Colonic mucosa (tissue), 4 donors: ENCODE measurements at places on chromosomes 11 and 22. TPM values are rescaled to one million over a fixed set of nuclear protein-coding genes. Genes with fewer than 3 reads are reported as not detected.

SCUBE1 gene
- 5.6 TPM for total RNA-seq

BTG4 gene
- total RNA-seq = not detected

JAML gene
- total RNA-seq = 12.0 TPM

CCDC73 gene
- total RNA-seq = not detected

KCNJ5 gene
- total RNA-seq = 0.66 TPM

CNIH2 gene
- 0.67 TPM for total RNA-seq

SCGB1A1 gene
- total RNA-seq = not detected

PPFIBP2 gene
- 54.0 TPM for total RNA-seq

SCGB1D2 gene
- not detected for total RNA-seq

SLC22A25 gene
- total RNA-seq = not detected

SCARF2 gene
- 3.1 TPM for total RNA-seq

SELENOM gene
- 27.1 TPM for total RNA-seq

TLCD5 gene
- 0.62 TPM for total RNA-seq

TSGA10IP gene
- not detected for total RNA-seq

TNNI2 gene
- total RNA-seq = not detected

MMP13 gene
- not detected for total RNA-seq

HBB gene
- total RNA-seq = 113 TPM

ESAM gene
- total RNA-seq = 15.7 TPM

SESN3 gene
- 21.2 TPM for total RNA-seq

FBLN1 gene
- 65.5 TPM for total RNA-seq

PCNX3 gene
- 41.5 TPM for total RNA-seq

CTR9 gene
- 33.9 TPM for total RNA-seq

BLID gene
- total RNA-seq = not detected

SLC39A13 gene
- 14.3 TPM for total RNA-seq

FAM180B gene
- not detected for total RNA-seq

SNX32 gene
- total RNA-seq = 1.9 TPM

CARD16 gene
- 40.2 TPM for total RNA-seq

NFAM1 gene
- 0.64 TPM for total RNA-seq

KRTAP5-8 gene
- not detected for total RNA-seq

HBG1 gene
- total RNA-seq = 5.7 TPM

LRRC74B gene
- not detected for total RNA-seq

PNPLA5 gene
- total RNA-seq = not detected

L3MBTL2 gene
- 27.9 TPM for total RNA-seq

GRIK4 gene
- 0.10 TPM for total RNA-seq

HEPHL1 gene
- not detected for total RNA-seq

DRD4 gene
- 0.79 TPM for total RNA-seq

CRYAB gene
- 166 TPM for total RNA-seq

SMIM35 gene
- total RNA-seq = not detected

PSMA1 gene
- total RNA-seq = 147 TPM

SLC17A6 gene
- total RNA-seq = not detected

PNPLA3 gene
- 1.6 TPM for total RNA-seq

FGF3 gene
- total RNA-seq = not detected

RAB39A gene
- 0.77 TPM for total RNA-seq

KRTAP5-10 gene
- not detected for total RNA-seq

KCNE3 gene
- 31.9 TPM for total RNA-seq

DBX1 gene
- not detected for total RNA-seq

ANO3 gene
- total RNA-seq = 0.12 TPM

SCGB1C1 gene
- not detected for total RNA-seq

OR5F1 gene
- not detected for total RNA-seq

GGT1 gene
- total RNA-seq = 50.4 TPM
